Nucleus accumbens (tissue), 56 donors: ENCODE measurements at places on chromosomes 11 and 22.

DNA sequence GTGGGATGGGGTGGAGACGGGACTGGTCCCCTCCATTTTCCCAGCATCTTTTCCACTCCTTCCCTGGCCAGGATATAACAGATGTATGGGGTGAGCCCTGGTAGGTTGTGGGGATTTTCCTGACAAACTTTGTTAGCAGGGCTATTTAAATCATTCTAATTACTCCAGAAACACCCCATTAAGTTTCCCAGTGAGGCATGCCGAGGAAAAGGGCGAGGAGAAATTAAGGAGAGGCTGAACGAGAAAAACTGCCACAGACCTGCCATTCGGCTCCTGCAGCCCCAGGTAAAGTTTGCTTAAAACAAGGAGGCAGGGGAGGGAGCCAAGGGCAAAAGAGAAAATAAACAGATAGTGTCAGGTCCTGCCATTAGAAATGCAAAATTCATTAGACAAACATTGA, 428.2 kb downstream of the BUD13 start:
- DNase-seq, result no peak

DNA sequence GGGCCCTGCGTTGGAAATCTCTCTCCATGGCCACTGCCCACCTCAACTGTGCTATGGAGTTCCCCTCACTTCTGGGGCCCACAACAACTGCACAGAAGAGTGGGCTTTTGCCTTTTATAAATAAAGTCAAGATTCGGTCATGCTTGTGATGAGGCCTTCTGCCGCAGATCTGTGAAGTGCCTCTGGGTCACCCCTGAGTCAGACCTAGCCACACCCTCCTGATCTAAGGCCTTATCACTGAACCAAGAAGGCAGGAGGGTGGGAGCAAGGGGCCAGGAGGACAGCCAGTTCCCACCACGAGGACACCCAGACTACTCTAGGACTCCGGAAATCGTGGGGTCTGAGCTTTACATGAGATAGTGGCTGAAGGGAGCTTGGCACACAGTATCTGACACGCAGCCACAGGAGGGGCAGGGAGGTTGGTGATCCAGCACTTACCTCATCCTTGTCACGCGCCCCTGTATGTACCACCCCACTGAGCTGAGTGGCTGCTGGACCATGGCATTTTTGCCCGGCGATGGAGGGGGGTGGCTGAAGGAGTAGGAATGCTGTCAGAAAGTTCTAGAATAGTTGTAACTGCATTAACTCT, 115.7 kb downstream of the ABTB2 start:
- DNase-seq, result no peak

DNA sequence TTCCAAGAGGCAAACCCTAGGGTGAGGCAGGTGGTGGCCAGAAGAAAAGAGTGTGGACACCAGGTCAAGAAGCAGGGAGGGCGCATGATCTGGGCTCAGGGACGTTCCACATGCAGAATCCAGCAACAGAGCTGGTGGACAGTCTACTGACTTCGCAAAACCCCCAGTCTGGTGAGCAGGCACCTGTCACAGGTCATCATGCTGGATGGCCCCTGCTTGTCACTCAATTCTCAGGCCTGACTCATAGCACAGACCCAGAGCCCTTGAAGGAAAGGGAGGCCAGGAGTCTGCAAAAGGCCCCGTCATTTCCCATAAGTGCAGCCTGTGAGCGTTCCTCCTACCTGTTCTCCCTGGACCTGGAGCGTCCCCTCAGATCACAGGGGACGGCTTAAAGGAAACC, 18.2 kb downstream of the APOL4 start:
- DNase-seq, result no peak

DNA sequence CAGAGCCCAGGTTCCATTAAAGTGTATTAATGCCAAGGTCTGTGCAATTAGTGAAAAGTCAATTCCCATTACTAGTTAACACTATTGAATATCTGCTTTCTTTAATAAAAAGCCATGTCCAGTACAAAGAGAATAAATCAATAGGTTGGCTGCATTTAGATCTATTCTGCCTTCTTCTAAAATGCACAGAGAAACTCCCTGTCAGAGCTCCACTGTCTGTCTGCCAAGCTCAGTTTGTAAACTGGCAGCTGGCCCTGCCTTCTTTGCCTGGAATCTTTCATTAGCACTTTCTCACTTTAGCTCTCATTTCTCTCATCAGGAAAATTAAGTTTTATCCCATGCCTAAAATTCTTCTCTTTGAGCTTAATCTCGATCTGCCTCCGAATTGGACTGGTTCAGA, 35.6 kb downstream of the ARL14EP start:
- DNase-seq, result no peak

- DNase-seq, result no peak
Measured at GRCh38 chr11:81070948-81071347, 1630.1 kb upstream of the TENM4 start.

GRCh38 chr11:7414973-7415817, 70.1 kb upstream of the OLFML1 start:
- DNase-seq, result no peak

DNA sequence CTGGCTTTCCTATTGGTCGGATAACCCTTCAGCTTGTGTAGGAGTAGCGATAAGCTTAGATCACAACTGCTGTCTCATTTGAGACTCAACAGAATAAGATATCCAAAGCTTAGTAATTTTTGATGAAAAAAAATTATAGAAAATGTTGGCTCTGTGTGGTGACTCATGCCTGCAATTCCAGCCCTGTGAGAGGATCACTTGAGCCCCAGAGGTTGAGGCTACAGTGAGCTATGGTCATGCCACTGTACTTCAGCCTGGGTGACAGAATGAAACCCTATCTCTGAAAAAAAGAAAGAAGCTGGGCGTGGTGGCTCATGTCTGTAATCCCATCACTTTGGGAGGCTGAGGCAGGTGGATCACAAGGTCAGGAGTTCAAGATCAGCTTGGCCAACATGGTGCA, 55.6 kb upstream of the RRM1 start:
- DNase-seq, result no peak

- no peak for DNase-seq
Measured at GRCh38 chr22:20117633-20118299, 740 bp upstream of the TRMT2A start.

- DNase-seq, result peak; percentile 40
Measured at GRCh38 chr11:96341211-96342013, 1.6 kb downstream of the MAML2 start.

GRCh38 chr11:119056421-119056999, 495 bp downstream of the HYOU1 start:
- no peak for DNase-seq

DNA sequence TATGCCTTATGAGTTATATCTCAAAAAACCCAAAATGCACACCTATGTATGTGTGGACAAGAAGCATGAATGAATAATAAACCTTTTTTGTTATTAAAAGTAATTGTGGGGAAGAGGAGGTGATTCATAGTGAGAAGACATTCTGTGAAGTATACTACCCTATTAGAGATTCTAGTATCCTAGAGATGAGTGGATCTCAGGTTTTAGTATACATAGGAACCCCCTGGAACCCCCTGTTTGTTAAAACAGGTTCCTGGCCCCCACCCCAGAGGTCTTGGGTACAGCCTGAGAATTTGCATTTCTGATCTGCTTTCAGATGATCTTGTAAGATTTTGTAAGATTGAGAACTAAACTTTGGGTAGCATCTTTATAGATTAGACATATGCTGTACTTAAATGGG, 17.5 kb downstream of the NUCB2 start:
- no peak for DNase-seq
